ENCODE measurements at places on chromosomes 7 and 10.

DNA sequence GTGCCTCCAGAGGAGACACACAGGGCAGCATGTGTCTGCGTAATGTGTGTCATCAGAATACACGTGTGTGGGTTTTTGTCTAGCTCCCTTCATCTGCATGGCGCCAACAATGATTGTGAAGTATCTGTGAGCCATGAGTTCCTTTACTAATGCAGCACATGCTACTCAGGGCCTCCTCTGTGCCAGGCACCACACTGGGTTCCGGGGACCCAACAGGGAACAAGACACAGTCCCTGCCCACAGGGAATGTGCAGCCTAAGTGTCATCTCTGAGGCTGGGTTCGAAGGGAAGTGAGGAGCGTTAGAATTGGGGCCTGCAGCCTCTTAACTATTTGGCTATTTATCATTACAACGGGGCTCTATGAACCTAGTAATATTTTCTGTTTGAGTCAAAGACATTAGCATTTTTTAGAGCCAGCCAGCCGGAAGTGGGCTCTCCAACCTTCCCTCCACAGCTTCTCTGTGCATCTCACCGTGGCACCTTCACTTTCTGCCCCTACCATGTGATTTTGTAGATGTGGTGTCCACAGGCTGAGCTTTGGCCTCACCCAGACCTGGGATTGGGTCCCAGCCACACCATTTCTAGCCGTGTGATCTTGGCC lies 43.9 kb upstream of the SRGN start:
- DNase-seq: no peak

- DNase-seq: no peak
These were observed 4.5 kb downstream of the STMP1 start for GRCh38 chr7:135666846-135667245.

- DNase-seq: no peak
These were observed 133.0 kb upstream of the ZNF32 start for GRCh38 chr10:43781480-43782361.

DNA sequence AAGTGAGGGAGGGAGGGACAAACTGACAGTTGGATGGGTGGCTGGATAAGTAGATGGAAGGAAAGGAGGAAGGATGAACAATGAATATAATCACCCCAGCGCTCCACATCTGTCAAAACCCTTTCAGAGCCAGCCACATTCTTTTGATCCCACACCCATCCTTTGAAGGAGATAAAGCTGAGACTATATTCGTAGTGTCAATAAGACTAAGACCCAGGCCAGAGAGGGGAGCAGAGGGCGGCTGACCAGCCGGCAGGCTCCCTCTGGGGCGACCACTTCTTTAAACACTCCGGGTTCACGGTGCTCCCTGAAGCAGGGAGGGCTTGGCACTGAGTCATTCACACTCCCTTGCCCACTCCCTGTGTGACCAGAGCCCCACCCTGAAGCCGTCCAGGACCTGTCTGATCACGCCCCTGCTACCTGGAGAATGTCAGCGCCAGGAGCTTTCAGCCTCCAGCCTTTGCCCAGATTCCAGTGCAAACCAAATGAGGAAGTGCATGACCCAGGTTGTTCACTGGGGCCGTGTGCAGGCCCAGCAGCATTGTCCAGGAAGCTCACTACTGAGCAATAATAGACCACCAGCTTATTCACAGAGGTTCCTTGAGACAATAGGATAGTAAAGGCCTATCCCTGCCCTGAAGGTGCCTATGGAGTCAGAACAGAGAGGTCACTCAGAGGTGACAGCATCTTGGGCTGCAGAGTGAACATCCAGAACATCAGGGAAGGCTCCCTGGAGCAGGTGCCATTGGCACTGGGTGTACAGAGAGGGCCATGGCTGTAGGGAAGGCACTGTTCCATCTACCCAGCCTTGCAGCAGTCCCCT lies 34.4 kb downstream of the UNC5B start:
- no peak for DNase-seq

DNA sequence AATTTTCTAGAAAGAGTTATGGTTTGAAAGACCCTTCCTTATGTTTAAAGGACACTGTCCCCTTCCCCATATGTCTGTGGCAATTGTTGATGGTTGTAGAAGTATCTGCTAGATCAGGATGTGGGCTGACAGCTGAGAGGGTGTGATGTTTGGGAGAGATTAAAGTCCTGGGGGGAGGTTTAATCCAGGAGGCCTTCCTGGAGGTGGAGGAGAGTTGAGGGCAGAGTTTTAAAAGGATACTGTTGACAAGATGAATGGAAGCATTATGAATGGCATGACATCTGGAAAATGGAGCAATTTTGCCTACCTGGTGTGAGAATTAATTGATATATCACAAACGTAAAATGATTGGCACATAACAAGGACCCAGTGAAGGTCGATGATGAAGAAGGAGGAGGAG lies 32.9 kb upstream of the SMC3 start:
- no peak for DNase-seq

DNA sequence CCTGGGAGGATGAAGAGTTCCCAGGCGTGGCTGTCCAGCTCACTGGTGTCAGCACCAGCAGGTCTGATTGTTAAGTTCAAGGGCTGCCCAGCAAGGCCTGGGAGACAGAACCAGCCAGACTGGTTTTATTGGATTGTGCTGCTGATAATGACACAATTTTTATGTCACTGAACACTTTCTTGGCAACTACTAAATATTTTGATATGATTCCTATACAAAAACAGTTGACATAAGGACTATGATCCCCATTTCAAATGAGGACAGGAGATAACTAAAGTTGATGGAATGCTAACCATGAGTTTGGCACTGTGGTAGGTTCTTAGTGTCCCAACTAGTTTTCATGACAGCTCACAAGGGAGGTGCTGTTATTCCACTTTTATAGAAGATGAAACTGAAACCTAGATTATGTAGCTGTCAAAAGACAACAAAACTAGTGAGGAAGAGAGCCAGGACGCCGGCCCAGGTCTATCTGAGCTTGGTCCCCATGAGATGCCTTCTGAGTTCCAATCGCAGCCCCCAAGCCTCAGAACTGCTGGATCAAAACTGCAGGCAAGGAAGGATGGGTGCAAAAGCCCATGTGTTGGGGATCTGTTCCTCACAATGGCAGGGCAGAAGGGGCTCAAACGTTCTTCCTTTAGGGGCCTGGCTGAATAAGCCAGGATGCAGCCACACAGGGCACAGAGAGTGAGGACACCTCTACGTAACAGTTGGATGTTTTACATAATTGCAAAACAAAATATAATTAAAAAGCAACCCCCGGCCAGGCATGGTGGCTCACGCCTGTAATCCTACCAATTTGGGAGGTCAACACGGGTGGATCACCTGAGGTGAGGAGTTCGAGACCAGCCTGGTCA lies 52.8 kb downstream of the COBL start:
- no peak for DNase-seq

- no peak for DNase-seq
These were observed 327.4 kb downstream of the SORCS1 start for GRCh38 chr10:106836933-106837663.

- no peak for DNase-seq
These were observed 98.8 kb downstream of the CACNB2 start for GRCh38 chr10:18238870-18239485.

DNA sequence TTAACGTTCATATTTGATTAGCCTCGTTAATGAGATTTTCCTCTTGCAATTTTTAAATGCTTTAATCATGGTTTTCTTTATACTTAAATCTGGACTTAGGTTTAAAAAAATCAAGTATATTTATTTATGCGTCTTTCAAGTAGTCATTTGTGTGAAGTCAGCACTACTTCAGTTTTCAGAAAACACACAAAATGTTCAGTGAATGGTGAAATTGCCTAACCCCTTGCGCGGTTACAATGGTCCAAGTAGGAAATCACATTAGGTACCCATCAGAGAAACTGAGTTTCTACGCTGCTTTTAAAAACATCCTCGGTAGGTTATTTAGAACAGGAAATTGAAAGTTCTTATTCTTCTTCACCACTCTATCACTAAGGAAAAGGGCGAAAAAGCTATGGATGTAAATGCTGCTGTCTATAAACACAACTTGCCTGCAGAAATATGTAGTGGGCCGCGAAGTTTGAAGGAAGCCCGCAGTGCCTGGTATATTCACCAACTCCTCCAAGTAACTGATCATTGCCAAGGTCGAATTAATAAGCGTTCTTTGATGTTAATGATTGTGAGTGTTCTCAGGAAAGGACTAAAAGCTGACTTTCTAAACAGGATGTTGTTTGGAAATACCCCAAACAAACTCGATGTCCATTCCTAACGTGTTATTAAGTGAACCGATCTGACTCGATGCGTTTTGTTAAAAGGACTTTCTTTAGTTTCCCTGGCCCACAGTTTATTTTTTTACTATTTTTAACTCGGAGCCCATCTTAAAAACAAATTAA lies 1.0 kb downstream of the SYPL1 start:
- no peak for DNase-seq

DNA sequence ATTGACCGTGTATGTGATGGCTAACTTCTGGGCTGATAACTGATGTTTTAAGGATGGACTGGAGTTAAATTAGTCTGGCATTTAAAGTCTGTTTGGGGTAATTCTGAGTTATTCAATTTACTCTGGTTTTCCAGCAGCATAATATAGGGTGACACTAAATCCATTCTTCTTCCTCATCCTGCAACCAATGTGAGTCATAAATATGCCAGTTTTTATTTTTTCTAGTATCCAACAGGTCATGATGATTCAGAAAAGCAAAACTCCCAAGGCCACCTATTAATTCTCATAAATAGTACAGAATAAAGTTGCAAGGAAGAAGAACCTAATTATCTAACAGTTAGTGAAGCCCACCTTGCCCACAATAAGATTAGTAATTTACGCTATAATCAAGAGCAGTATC lies 7.5 kb upstream of the EPHB6 start:
- DNase-seq: no peak

Data from SHP77 (cell line).